ENCODE measurements at places on chromosomes 2 and 18. TPM values are rescaled to one million over a fixed set of nuclear protein-coding genes. Genes with fewer than 3 reads are reported as not detected.

GRCh38 chr2:147223119-147223518, 621.7 kb upstream of the ACVR2A start:
- DNase-seq = peak; percentile 12
- H3K27ac ChIP-seq = no peak overlapping the region
- H3K4me1 ChIP-seq = peaks cover 3% of the 10 kb centered on the region
- H3K36me3 ChIP-seq = no peaks in the 10 kb centered on the region
- no peak overlapping the region for H3K4me3 ChIP-seq
- H3K27me3 ChIP-seq = no peaks in the 10 kb centered on the region

GRCh38 chr2:113905886-113906285, 16.0 kb downstream of the ACTR3 start:
- DNase-seq = no peak
- H3K4me1 ChIP-seq = peaks cover 89% of the 10 kb centered on the region
- H3K27me3 ChIP-seq = no peaks in the 10 kb centered on the region
- H3K4me3 ChIP-seq = no peak overlapping the region
- peak overlapping the region; percentile 12 for H3K27ac ChIP-seq
- peaks cover 31% of the 10 kb centered on the region for H3K36me3 ChIP-seq

DNA sequence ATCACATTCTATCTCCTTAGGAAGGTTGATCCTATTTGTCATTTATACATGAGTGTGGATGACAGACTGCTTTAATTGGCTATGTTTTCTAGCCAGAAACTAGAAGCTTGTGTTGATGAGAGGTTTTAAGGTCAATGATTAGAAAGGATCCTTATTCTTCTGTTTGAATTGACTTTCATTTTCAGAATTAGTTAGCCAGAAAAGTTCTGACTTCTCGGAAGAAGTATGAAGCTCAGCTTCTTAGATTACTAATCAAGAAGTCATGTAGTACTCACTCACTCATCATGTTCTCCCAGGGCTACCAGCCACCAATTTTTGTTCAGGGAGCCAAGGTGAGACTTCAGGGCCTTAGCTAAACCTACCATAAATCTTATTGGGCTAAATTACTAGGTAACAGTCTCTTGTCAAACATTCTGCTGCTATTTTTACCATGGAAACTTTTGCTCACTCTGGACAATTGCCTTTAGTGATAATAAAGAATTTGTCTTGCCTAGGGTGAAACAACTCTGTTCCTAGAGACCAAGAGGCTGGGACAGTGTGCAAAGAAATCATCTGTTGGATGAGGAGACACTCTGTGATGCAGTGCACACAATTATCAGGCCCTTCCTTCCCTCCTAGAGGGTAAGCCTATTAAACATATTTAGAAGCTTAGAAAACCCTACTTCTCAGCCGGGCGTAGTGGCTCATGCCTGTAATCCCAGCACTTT, 111.6 kb upstream of the DNMT3A start:
- peak; percentile 73 for DNase-seq
- H3K4me1 ChIP-seq = peaks cover 29% of the 10 kb centered on the region
- H3K27me3 ChIP-seq = no peaks in the 10 kb centered on the region
- peaks cover 1% of the 10 kb centered on the region for H3K36me3 ChIP-seq
- peak overlapping the region; percentile 6 for H3K4me3 ChIP-seq
- H3K27ac ChIP-seq = peak overlapping the region; percentile 90

- H3K27ac ChIP-seq = no peak overlapping the region
- H3K4me3 ChIP-seq = no peak overlapping the region
- no peaks in the 10 kb centered on the region for H3K36me3 ChIP-seq
- no peak for DNase-seq
- peaks cover 20% of the 10 kb centered on the region for H3K27me3 ChIP-seq
- H3K4me1 ChIP-seq = peaks cover 12% of the 10 kb centered on the region
These were observed 2.2 kb upstream of the PARD3B start for GRCh38 chr2:204542982-204543608.

Gene SFT2D3
- 3.3 TPM for total RNA-seq

GRCh38 chr2:2400286-2401038, 69.4 kb upstream of the MYT1L start:
- H3K4me1 ChIP-seq = no peaks in the 10 kb centered on the region
- peaks cover 7% of the 10 kb centered on the region for H3K27me3 ChIP-seq
- H3K27ac ChIP-seq = no peak overlapping the region
- H3K36me3 ChIP-seq = no peaks in the 10 kb centered on the region
- DNase-seq = no peak

DNA sequence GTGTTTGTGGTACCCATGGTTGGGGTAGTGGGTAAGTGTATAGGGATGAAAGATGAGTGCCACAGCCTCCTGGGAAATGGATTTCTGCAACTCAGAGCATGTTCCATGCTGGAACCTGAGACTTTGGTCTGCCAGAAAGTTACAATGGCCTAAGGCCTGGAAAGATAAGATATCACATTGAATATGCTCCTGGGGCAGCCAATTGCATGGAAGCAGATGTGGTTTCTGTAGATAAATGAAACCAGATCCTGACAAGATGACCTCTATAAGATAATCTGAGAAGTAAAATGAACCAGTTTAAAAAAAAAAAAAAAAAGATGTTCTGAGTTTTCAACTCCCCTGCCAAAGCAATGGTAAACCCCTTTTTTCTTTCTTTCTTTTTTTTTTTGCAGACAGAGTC, 91.4 kb upstream of the NCK2 start:
- no peak for DNase-seq
- H3K27me3 ChIP-seq = no peaks in the 10 kb centered on the region

Gene KDSR
- total RNA-seq = 81.5 TPM

GRCh38 chr2:121309801-121310200, 24.8 kb upstream of the TFCP2L1 start:
- H3K27ac ChIP-seq = no peak overlapping the region
- H3K4me1 ChIP-seq = no peaks in the 10 kb centered on the region
- H3K36me3 ChIP-seq = no peaks in the 10 kb centered on the region

GRCh38 chr2:96565111-96565510, 28.6 kb downstream of the ARID5A start:
- no peaks in the 10 kb centered on the region for H3K4me1 ChIP-seq
- H3K27ac ChIP-seq = no peak overlapping the region
- H3K4me3 ChIP-seq = no peak overlapping the region
- no peaks in the 10 kb centered on the region for H3K27me3 ChIP-seq
- H3K36me3 ChIP-seq = no peaks in the 10 kb centered on the region
- DNase-seq = no peak

Gene GPAT2
- 12.6 TPM for total RNA-seq

DNA sequence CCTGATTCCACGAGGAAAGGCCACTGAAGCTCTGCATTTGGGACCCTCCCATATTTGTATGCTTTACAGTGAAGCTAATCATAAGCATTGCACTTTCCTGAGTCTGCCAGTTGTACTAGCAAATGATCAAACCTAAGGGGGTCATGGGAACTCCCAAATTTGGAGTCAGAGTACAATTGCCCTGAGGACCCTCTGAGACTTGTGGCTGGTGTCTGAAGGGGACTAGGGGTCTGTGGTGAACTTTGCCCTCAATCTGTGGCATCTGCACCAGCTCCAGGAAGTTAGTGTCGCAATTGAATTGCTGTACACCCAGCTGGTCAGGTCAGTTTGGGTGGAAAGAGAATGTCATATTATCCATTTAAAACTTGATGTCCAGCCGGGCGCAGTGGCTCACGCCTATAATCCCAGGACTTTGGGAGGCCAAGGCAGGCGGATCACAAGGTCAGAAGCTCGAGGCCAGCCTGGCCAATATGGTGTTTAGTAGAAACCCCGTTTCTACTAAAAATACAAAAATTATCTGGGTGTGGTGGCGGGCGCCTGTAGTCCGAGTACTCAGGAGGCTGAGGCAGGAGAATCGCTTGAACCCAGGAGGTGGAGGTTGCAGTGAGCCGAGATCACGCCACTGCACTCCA, 18.1 kb downstream of the SOWAHC start:
- no peak for DNase-seq
- no peak overlapping the region for H3K4me3 ChIP-seq
- no peaks in the 10 kb centered on the region for H3K36me3 ChIP-seq
- no peak overlapping the region for H3K27ac ChIP-seq

DNA sequence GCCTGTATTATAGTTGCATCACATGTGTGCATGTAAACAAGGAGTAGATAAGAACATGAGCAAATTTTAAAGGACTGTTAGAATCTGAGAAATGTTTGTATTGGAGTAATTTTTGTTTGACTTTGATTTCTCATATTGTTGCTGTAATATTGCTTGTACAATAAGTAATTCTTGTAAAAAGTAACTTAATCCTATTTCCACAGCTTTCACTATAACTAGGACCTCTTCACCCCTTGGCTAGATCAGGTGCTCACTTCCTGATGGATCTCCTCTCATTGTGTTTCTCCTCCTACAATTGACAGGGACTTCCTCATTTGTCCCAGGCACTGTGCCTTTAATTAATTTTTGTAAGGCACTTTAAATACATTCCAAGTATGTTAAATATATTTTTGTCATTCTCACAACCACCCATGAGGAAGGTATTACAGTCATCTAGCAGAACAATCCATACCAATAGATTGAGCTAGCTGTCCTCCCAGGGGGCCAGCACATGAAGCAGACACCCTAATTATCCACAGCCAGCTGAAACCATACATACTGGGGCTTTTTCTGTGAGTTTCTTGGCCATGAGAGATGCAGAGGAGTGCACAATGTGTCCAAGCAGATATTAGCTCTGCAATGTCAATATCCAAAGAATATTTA, 359.5 kb upstream of the ACVR2A start:
- H3K4me1 ChIP-seq = peaks cover 10% of the 10 kb centered on the region
- H3K27ac ChIP-seq = no peak overlapping the region
- no peaks in the 10 kb centered on the region for H3K27me3 ChIP-seq
- no peak overlapping the region for H3K4me3 ChIP-seq
- no peak for DNase-seq

- no peak overlapping the region for H3K4me3 ChIP-seq
- H3K36me3 ChIP-seq = no peaks in the 10 kb centered on the region
- H3K27me3 ChIP-seq = no peaks in the 10 kb centered on the region
- H3K27ac ChIP-seq = no peak overlapping the region
- no peaks in the 10 kb centered on the region for H3K4me1 ChIP-seq
These were observed 89.5 kb downstream of the SMAD7 start for GRCh38 chr18:48861181-48861708.

Gene ELOA2
- not detected for total RNA-seq

- no peaks in the 10 kb centered on the region for H3K27me3 ChIP-seq
- DNase-seq = no peak
- no peaks in the 10 kb centered on the region for H3K36me3 ChIP-seq
- no peak overlapping the region for H3K27ac ChIP-seq
These were observed 36.6 kb upstream of the COL3A1 start for GRCh38 chr2:188937228-188938220.

GRCh38 chr2:11576398-11576797, 42.6 kb downstream of the GREB1 start:
- H3K27ac ChIP-seq = no peak overlapping the region
- H3K4me3 ChIP-seq = no peak overlapping the region
- no peaks in the 10 kb centered on the region for H3K36me3 ChIP-seq
- DNase-seq = no peak
- H3K4me1 ChIP-seq = no peaks in the 10 kb centered on the region
- no peaks in the 10 kb centered on the region for H3K27me3 ChIP-seq

- no peaks in the 10 kb centered on the region for H3K27me3 ChIP-seq
- no peaks in the 10 kb centered on the region for H3K4me1 ChIP-seq
- no peak overlapping the region for H3K27ac ChIP-seq
- H3K36me3 ChIP-seq = no peaks in the 10 kb centered on the region
- no peak for DNase-seq
- H3K4me3 ChIP-seq = no peak overlapping the region
These were observed 72.8 kb downstream of the KCNF1 start for GRCh38 chr2:10984418-10985135.

DNA sequence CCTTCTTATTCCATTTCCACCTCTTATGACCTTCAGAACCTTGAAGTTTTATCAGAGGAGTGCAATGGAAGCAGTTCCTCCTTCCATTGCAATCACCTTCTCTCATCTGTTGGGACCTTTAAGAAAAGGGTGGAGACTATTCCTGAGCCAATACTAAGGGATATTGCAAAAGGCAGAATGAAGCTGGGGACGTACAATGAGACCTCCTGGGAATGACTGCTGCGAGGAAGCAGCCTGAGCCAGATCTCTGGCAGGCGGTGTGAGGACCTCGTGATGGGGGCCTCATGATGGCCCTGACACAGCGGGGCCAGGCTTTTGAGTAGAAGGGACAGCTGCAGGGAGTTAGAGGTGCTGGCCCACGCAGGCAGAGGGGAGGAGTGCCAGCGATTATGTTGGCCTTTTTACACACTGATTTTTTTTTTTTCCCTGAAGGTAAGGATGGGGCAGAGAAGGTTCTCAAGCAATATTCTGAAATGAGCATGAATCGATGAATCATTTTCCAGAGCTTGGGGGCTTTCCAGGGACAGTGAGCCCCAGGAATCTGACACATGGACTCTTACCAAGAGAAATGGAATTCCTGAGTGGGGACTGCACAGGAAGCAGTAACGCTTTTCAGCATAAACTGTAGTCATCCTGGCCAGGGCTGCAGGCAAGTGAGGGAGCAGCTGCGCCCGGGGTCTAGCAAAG, 40.0 kb upstream of the LAPTM4A start:
- no peak overlapping the region for H3K27ac ChIP-seq
- H3K36me3 ChIP-seq = no peaks in the 10 kb centered on the region
- DNase-seq = no peak
- peaks cover 3% of the 10 kb centered on the region for H3K4me1 ChIP-seq
- H3K27me3 ChIP-seq = peaks cover 6% of the 10 kb centered on the region

GRCh38 chr2:54042341-54042740, 71.5 kb upstream of the PSME4 start:
- peaks cover 5% of the 10 kb centered on the region for H3K4me1 ChIP-seq
- no peak overlapping the region for H3K4me3 ChIP-seq
- DNase-seq = no peak
- H3K27ac ChIP-seq = no peak overlapping the region

DNA sequence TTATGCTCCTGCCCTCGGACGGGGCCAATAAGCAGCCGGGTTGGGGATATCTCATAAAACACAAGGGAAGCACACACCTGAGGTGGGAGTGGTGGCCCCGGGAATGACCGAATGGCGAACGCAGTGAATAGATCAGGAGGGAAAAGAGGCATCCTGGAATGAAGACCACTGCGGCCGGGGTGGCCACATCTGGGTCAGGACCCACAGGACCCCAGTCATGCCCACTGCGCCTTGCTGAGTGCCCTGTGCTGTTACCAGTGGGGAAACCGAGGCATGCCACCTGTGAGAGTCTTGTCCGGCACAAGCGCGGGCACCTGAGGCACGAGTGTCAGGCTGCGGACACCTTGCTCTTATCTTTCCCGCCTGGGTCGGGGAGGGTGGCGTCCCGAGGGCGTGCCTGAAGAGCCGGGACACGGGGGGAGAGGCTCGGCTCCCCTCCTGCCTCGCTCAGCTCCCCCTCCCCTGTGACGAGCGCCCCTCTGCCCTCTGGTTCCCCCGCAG, 1.6 kb downstream of the PDCD1 start:
- peaks cover 44% of the 10 kb centered on the region for H3K4me1 ChIP-seq
- peak overlapping the region; percentile 41 for H3K4me3 ChIP-seq
- no peak for DNase-seq
- H3K36me3 ChIP-seq = peaks cover 4% of the 10 kb centered on the region
- H3K27ac ChIP-seq = no peak overlapping the region

Gene CNRIP1
- total RNA-seq = not detected

Gene FSHR
- not detected for total RNA-seq

Gene CPO
- total RNA-seq = not detected

Gene FBXO48
- total RNA-seq = 1.2 TPM

- DNase-seq = no peak
- H3K4me1 ChIP-seq = peaks cover 10% of the 10 kb centered on the region
- no peaks in the 10 kb centered on the region for H3K27me3 ChIP-seq
- H3K4me3 ChIP-seq = no peak overlapping the region
- H3K27ac ChIP-seq = no peak overlapping the region
These were observed 35.0 kb downstream of the AOX1 start for GRCh38 chr2:200620606-200621390.
